ENCODE measurements at places on chromosomes 7 and 10.

DNA sequence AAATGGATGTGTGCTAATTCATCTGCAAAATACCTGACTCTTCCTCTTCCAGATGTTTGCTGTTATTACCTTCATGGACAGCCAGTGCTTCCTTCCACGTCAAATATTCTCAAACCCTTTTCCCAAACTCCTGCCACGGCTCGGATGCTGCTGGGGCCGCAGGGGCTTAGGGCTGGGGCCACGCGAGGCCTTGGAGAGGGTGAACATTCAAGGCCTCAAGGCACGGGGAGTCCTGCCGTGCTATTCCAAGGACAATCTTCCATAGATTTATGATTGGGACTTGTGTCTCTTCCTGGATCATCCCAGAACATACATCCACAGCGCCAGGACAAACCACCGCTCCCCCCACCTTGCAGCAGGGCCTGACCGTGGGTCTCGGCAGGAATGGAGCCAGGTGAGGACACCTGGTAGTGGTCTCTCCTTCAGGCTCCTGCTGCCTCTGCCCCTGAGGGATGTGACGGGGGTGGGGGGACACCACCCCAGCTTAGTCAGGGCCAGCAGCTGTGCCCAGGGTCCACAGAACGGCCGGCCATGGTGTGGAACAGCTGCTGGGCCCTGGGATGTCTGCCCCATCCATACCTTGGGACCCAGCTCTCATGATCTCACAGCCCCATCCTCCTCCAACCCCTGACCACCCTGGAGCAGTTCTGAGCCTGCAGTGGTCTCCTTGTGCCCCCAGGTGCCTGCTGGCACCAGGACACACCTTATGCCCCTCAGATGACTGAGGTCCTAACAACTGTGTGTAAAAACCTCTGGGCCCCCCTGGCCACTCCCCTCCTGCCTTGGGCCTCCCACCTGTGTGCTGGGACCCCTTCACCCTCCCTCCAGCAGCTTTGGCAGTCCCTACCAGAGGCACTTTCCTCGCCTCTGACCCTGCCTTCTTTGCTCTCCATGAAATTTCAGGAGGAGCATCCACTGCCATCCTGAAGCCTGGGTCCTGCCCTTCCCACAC is 16.7 kb downstream of the VIPR2 start:
- no peak for DNase-seq

- DNase-seq, result no peak
These were observed 102.6 kb downstream of the SH3PXD2A start for GRCh38 chr10:103752680-103753248.

DNA sequence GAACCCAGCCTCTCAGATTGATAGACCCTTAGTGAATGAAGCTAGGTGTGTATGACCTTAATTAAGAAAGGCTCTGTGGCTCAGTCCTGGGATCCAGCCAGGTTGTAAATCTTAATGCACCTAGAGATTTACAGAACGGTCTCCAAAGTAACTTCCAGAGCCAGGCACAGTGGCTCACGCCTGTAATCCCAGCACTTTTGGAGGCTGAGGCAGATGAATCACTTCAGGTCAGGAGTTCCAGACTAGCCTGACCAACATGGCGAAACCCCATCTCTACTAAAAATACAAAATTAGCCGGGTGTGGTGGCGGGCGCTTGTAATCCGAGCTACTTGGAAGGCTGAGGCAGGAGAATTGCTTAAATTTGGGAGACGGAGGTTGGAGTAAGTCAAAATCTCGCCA is 24.3 kb downstream of the CALHM2 start:
- no peak for DNase-seq

DNA sequence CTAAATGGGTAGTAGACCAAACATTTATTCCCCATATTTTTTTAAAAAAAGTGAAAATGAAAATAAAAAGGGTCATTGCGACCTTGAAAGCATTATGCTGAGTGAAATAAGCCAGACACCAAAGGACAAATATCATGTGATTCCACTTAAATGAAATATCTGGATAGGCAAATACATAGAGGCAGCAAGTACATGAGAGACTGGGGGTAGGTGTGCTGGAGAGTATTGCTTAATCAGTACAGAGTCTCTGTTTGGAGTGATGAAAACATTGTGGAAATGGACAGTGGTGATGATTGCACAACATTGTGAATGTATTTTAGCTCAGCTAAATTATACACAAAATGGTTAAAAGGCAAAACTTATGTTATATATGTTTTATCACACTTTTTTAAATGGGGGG is 169.4 kb downstream of the AKR1D1 start:
- DNase-seq, result no peak

GRCh38 chr10:69061305-69062161 is 26.4 kb upstream of the SRGN start:
- DNase-seq, result no peak

DNA sequence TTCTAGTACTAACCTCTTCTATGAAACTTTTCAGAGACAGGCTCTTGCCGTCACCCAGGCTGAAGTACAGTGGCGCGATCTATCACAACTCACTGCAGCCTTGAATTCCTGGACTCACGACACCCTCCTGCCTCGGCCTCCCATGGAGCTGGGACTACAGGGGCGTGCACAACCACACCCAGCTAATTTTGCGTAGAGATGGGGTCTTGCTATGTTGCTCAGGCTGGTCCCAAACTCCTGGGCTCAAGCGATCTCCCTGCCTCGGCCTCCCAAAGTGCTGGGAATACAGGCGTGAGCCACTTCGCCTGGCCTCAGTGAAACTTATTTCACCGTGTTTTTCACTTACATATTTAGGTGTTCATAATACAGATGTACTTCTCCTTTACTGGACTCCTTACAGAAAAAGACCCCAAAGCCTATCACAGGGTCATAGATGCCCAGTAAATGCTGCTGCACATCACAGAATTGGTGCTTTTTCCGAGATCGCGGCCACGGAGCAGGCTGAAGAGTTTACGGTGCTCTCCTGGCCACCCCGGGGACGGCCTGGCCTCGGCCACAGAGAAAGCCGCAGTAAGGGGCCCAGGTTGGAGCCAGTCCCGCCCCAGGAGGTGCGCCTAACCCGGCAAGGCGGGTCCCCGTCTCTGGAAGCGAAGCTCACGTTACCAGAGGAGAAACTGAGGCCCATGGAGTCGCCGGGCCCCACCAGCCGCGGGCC is 595 bp downstream of the TBL2 start:
- no peak for DNase-seq

GRCh38 chr10:125284875-125285597 is 124.7 kb upstream of the CTBP2 start:
- DNase-seq, result no peak

DNA sequence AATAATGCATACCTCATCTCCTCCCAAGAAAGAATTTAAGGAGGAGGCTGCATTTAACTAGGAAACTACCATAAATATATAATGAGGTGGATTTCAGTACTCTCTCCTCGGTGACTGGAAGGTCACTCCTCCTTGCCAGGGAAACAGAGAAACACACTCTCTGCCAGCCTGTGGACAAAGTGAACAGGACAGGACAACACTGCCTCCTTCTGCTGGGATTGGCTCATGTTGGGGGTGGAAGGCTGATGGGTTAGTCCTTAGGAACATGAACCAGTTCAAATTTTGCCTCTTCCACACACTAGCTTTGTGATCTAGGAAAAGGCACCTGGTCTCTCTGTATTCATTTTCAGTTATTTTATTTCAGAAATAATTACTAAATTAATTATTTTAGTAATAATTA is 50.6 kb upstream of the STEAP4 start:
- DNase-seq, result no peak
